ENCODE measurements at places on chromosomes 11 and 22.

- DNase-seq = no peak
Measured at GRCh38 chr22:47552541-47553205, 790.2 kb downstream of the TBC1D22A start.

- no peak for DNase-seq
Measured at GRCh38 chr11:67373648-67374570, 511 bp upstream of the CLCF1 start.

DNA sequence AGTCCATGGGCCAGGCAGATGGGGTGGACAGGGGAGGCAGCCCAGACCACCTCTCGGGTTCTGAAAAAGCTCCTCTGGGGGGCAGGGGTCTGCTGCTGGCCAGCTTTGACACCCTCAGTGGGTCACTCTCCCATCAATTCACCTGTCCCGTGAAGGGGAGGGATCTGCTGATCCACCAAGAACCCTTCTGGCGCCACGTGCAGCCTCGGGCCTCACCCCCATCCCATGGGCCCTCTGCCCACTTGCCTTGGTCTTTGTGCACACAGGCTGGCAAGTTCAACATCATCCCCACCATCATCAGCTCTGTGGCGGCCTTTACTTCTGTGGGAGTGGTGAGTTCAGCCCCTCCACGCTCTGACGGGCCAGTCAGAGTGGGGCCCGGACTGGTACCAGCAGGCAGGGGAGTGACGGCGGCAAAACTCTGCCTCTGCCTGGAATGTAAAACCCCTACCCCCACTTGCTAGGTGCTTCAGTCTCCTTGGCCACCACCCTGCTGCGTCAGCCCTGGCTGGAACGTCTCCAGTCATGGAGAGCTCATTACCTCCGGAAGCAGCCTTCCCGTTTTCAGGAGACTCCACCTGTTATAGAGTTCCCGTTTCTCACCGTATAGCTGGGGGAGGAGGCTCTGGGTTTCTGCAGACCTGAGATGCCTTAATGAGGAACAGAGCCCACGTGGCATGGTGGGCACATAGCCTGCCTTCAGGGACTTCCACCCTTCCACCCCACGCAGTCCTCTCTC is 12.7 kb downstream of the PRG3 start:
- DNase-seq = no peak

DNA sequence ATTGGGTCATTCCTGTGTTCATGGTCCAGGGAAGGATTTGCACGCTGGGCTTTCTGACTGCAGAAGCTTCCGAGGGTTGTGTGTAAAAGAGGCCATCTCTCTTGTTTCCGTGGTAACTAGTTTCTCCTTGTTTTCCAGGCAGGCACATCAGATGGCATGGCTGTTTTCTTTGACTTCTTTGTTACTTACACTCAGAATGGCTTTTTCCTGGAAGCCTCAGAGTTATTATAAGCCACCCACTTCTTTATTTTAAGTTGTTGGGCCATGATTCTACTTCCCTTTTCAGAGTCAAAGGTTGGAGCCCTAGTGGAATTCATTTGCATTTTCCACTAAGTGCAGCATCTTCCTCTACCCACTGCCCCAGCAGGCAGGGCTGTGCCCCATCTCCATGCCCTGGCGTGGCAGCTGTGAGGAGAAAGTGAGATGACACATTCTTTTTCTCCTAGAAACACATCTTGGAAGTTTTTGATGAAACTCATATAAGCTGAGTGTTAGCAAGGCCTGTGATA is 94.9 kb downstream of the PRR5L start:
- no peak for DNase-seq

DNA sequence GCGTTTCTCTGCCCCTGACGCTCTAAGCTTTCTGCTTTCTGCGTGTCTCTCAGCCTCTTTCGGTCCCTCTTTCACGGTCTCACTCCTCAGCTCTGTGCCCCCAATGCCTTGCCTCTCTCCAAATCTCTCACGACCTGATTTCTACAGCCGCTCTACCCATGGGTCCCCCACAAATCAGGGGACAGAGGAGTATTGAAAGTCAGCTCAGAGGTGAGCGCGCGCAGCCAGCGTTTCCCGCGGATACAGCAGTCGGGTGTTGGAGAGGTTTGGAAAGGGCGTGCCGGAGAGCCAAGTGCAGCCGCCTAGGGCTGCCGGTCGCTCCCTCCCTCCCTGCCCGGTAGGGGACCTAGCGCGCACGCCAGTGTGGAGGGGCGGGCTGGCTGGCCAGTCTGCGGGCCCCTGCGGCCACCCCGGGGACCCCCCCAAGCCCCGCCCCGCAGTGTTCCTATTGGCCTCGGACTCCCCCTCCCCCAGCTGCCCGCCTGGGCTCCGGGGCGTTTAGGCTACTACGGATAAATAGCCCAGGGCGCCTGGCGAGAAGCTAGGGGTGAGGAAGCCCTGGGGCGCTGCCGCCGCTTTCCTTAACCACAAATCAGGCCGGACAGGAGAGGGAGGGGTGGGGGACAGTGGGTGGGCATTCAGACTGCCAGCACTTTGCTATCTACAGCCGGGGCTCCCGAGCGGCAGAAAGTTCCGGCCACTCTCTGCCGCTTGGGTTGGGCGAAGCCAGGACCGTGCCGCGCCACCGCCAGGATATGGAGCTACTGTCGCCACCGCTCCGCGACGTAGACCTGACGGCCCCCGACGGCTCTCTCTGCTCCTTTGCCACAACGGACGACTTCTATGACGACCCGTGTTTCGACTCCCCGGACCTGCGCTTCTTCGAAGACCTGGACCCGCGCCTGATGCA is at the start of gene MYOD1:
TSS of gene MYOD1 (plus strand) at position 544 of the 910 bp plus-strand sequence. CDS start at position 756, 212 bp downstream.
- DNase-seq = no peak

- no peak for DNase-seq
Measured at GRCh38 chr11:69104856-69105395, 50.8 kb upstream of the SMIM38 start.

DNA sequence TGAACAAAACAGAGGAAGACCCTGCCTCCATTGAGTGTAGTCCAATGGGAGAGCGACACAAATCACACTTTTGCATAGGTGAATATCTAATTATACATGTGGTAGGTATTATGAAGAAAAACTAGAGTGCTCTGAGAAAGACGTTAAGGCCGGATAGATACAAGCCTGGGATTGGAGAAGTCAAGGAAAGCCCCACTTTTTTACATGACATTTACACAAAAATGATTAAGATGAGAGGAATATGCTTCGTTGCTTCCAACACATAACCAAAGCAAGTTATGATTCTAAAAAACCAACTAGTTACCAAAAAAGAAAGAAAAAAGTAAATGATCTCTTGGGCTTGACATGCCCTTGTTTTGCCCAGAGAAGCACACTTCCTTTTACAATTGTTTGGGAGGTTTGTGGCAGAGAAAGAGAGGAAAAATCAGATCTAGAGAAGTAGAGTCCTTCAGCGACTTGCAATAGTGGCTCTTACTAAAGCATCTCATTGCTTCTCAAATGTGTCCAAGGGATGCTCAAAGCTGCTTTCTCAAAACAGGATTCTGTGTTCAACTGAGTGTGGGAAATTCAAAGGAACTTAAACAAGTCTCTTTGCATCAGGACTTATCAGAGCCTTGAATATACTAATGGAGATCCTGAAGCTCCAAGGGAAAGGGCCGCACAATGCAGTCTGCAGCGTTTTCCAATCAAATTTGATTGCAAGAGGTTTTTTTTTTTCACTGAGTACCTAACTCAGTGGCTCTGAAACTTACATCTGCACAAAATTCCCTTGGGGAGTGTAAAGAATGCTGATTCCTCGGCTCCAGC is 38.8 kb downstream of the FLI1 start:
- DNase-seq = no peak

DNA sequence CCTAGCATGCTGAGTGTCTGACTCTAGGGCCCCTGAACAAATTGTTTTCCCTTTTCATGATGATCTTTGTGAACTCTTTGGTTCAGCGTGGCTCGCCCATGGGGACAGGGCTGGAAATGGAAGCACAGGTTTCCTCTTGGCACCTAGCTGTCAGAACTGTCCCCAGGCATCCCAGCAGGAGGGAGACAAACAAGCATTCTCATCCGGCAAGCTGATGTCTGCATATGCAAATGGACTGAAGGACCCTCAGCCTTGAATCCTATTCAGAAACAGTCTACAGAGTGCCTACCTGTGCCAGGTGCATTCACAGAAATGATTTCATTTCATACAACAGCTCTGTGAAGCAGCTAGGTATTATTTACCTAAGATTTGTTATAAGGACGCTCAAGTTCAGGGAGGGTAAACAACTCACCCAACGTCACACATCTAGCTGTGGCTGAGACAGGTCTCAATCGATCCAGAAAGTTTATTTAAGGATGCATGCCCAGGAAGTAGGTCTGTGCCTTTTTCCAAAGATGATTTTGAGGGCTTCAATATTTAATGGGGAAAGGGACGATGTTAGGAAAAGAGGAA is 176.4 kb downstream of the KIRREL3 start:
- DNase-seq = no peak
